ENCODE measurements at places on chromosomes 3 and 15.

GRCh38 chr3:136653628-136654027 is 98.5 kb downstream of the STAG1 start:
- no peak for DNase-seq

DNA sequence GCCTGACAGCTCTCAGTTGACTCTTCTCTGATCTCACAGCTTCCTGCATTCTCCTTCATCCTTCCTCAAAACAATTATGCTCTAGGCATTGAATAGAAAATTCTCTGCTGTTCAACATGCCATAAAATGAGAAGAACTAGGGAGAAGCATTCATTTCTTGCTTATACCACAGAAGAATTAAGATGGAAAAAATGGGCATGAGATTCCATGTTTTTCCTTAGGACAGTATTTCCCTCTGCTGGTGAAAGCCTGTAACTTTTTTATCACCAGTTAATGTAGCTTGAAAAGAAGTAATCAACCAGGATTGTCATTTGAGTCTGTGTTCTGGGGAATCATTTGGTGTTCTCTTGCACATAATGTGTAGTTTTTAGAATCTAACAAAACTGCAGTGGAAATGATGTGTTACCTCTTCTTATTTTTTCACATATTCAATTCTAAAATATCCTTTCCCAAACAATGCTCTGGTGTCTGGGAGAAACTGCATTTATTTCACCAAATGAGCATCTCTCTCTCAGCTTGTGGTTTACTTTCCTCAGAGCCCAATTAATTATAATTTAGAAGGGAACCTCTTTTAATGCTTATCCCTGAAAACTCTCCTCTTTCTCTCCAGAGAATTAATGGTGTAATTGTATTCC is 92.8 kb upstream of the DCBLD2 start:
- DNase-seq = no peak

DNA sequence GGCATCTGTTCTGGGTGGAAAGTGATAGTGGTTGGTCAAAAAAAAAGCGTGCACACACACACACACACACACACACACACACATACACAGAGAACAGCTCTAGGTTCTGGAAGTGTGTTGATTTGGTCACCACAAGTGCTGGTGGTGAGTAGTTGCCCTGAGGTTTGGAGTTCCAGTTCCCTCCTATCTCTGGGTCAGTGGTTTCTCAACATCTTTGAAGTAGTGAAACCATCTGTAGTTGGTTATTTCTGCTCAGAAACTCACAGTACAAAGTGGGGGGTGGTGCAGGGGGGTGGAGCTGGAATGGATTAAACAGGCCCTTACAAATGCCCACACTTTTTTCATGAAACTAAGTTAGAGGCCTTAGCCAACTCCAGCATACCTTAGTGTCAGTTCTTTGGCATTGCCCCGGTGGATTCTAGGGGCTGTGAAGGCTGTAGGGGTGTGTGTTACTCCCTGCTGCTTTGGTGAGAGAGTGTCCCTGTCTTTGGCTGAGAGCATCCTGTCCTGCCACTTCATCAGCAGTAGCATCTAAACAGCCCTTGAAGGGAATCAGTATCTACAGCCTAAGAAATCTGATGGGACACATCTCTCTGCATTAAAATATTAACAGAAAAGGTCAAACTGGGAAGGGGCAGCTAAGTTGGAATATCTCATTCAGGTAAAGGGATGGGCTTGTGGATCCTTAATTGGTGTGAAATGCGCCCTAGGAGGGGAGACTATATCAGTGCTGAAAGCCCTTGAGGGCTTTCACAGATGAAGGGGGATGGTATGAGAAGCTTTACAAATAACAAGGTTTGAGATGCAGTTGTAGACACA is 20.6 kb downstream of the SMAD3 start:
- DNase-seq = no peak

GRCh38 chr3:48125886-48126622 is 62.2 kb downstream of the CDC25A start:
- DNase-seq = no peak

DNA sequence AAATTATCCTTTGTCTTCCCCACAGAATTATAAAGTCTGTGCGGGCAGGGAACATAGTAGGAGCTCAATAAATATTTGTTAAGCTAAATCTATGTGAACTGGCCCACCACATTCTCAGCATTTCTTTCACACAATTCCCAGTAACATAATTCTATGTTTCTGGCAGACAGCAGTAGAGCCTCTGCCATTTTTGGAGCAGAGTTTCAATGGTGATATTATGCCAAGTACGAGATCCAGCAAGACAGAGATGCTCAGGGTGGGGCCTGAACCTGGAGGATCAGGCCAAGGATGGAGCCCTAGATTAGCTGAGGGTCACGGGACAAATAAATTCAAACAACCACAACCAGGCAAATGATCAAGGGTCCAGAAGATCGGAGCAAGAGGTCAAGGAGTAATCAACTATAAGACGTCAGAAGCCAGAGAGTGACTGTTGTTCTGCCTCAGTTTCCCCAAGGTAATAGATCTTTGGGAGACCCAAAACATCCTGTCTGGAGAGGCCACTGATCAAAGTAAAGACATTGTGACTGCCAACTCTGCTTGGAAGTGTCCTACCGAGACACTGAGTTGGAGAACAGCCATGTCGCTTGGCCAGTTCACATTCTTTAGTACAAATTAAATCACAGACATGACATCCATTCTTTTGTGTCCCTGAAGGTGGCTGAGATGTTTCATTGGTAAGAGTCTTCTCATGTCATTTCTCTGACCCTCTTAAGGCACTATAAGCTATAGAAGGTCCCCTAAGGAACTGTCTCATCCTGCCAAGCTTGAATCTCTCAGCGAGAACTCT is 15.4 kb downstream of the SRGAP3 start:
- DNase-seq = no peak

- no peak for DNase-seq
Measured at GRCh38 chr3:32245200-32245599, 6.7 kb downstream of the CMTM8 start.

DNA sequence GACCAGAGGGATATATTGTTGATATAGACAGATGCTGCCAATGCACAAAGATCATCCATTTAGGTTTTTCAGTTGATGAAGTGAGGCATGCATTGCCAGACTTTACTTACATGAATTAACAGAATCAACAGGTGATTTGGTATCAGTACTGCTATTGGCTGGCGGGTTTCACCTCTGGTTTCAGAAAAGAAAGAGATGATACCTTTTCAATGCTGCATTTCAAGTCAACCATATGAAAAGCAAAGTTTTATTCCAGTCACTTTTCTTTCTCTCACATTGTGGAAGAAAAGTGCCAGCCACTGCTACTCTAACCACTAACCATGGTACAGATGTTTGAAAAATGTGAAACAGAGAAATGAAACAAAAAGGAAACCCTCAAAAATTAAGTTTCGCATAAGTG is 289.1 kb downstream of the TIGIT start:
- no peak for DNase-seq

Measured in kidney glomerular epithelial cell (primary cell).